T-helper 17 cell (primary cell): ENCODE measurements at places on chromosomes 1 and 21. TPM values are rescaled to one million over a fixed set of nuclear protein-coding genes. Genes with fewer than 3 reads are reported as not detected.
A peak's percentile ranks its signal among the peaks of the same experiment; 100 is the strongest.

DNA sequence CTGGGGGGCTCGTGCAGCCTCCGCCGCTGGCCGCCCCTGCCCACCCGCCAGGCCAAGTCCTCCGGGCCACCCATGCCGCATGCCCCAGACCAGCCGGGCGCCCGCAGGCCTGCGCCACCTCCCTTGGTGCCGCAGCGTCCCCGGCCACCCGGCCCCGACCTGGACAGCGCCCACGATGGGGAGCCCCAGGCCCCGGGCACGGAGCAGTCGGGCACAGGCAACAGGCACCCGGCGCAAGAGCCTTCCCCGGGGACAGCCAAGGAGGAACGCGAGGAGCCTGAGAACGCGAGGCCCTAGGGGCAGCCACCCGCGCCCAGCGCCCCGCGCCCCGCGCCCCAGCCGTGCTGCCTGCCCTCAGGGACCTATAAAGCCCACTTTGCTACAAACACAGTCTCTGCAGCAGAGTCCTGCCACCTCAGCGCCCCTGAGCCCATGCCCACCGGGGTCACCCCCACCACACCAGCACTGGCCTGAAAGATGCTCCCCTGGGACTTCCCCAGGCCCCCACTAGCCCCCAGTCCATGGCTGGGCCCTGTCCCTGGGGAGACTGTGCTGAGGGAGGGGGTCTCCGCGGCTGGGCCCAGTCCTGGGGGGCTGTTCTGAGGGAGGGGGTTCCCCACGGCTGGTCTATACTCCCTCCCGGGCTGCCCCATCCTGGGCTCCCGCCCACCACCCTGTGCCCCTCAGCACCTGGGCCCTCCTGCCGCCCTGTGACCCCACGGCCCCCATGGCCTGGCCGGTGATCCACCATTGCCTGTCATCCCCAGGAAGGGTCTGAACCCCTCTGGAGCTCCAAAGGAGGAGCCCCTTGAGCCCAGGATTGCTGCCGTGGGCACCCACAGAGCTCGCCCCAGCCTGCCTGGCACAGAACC lies 8.6 kb downstream of the TNFRSF18 start:
- H3K36me3 ChIP-seq = no peaks in the 10 kb centered on the region
- no peak overlapping the region for H3K27ac ChIP-seq
- H3K4me1 ChIP-seq = peaks cover 2% of the 10 kb centered on the region
- no peaks in the 10 kb centered on the region for H3K27me3 ChIP-seq
- no peak overlapping the region for H3K4me3 ChIP-seq
- peak; percentile 12 for DNase-seq

GRCh38 chr1:67690411-67690810 lies 5.4 kb downstream of the GADD45A start:
- no peak overlapping the region for H3K27ac ChIP-seq
- H3K27me3 ChIP-seq = no peaks in the 10 kb centered on the region
- DNase-seq = no peak
- H3K4me1 ChIP-seq = peaks cover 15% of the 10 kb centered on the region
- peaks cover 7% of the 10 kb centered on the region for H3K36me3 ChIP-seq

DNA sequence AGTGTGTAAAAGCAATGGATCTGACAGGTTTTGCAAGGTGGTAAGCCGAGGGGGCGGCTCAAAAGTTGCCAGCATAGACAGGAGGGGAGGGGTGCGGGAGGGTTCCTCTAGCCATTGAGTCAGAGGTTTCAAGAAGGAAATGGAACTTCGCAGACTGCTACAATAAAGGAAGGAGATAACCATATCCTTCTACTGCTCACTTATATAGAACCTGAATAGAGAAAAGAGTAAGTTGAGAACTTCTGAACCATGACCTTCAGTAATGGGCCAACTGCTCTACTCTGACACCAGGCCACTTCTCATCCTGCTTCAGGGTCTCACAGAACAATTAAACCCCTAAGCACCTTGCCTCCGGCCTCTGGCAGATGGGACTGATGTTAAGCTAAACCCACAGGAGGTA lies 26.3 kb upstream of the BCAR3 start:
- H3K27me3 ChIP-seq = no peaks in the 10 kb centered on the region
- no peaks in the 10 kb centered on the region for H3K36me3 ChIP-seq
- no peak for DNase-seq
- peaks cover 31% of the 10 kb centered on the region for H3K4me1 ChIP-seq
- H3K27ac ChIP-seq = no peak overlapping the region

The CATSPERE gene
- total RNA-seq = 0.18 TPM

GRCh38 chr1:156912861-156913808 lies 7.3 kb upstream of the LRRC71 start:
- peaks cover 68% of the 10 kb centered on the region for H3K27me3 ChIP-seq
- no peak for DNase-seq
- no peak overlapping the region for H3K4me3 ChIP-seq
- no peaks in the 10 kb centered on the region for H3K36me3 ChIP-seq
- H3K4me1 ChIP-seq = peaks cover 4% of the 10 kb centered on the region

- H3K4me1 ChIP-seq = peaks cover 10% of the 10 kb centered on the region
- no peak overlapping the region for H3K4me3 ChIP-seq
- H3K27me3 ChIP-seq = no peaks in the 10 kb centered on the region
- H3K36me3 ChIP-seq = peaks cover 2% of the 10 kb centered on the region
Observed at GRCh38 chr1:9363061-9363471, 70.4 kb downstream of the SPSB1 start.

DNA sequence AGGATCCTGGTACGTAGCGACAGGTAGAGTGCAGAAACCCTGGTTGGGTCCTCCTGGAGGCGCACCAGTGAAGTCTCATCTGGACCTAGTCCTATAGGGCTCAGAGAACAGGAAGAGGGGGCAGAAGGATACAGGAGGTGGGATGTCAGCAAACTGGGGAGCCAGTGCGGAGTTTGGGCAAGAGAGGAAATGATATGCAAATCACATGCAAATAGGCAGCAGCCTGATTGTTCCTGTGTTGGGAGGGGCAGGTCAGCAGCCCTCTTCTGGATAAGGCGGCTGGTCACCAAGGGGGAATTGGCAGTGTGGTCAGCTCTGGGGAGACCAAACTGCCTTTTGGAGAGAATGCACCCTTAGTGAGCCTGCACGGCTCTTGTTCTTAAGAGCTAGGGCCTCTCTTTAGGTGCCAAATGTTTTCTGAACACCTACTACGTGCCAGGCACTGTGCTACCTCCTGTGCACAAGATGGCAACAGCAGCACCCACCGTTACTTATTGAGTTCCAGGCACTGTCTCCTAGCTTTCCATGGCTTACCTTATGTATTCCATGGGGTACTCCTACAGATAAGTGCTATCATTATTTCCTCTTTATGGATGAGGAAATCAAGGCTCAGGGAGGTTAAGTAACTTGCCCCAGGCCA lies 18.1 kb upstream of the PADI3 start:
- no peak overlapping the region for H3K4me3 ChIP-seq
- H3K27me3 ChIP-seq = peaks cover 17% of the 10 kb centered on the region
- DNase-seq = no peak
- peaks cover 2% of the 10 kb centered on the region for H3K4me1 ChIP-seq

DNA sequence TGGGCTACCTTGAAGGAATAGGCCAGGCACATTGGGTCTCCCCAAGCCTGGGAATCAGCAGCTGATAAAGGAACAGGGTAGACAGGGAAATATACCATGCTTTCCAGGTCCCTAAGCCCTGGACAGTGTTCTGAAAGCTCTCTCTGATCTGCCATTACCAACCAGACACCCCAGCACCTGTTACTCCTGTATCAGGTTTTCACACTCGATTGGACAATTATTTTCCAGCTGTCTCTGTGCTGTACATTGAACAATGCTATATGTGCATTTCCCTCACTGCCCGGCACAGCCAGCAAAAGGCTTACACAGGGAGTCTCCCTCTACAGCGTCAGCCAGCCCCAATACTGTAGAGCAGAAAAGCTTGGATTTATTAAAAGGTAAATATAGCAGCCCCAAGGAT lies 4.7 kb downstream of the CFAP45 start:
- no peaks in the 10 kb centered on the region for H3K36me3 ChIP-seq
- peaks cover 10% of the 10 kb centered on the region for H3K27me3 ChIP-seq
- H3K27ac ChIP-seq = no peak overlapping the region
- no peak overlapping the region for H3K4me3 ChIP-seq
